ENCODE measurements at places on chromosomes 3 and 15.
A peak's percentile ranks its signal among the peaks of the same experiment; 100 is the strongest.

DNA sequence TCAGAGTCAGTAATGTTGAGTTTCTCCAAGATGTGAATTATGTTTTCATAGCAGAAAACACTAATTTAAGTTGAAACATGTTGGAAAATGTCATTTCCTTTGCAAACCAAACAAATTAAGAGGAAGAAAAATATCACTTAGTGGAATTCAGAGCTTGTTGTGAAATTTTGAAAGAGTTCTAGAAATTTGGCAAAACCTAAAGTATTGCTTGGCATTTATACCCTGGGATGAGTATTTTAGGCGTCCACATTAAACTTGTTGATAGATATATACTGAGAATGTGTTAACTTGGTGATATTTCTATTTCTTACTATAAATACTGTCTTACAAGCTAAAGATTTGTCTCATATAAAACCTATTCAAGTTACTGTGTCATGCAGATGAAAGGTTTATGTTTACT, 335.2 kb downstream of the NSUN3 start:
- DNase-seq: no peak

DNA sequence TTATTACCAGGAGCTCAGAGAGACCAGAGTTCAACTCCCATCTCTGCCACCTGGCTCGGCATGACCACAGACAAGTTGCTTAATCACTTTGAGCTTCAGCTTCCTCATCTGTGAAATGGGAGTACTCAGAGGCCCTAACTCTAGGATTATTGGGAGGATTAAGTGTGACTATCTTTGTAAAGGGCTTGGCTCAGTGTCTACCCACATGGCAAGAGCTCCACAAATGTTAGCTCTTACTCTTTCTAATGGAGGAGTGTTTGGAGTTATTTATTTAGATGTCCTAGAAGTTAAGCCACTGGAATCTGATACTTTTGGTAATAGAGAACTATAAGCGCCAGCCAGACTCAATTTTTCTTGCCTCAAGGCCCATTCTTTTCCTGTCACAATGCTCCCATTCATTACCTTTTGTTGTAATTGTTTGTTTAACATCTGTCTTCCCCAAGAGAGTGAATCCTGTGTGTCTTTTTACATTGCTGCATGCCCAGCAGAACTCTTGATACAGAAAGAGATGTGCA, 12.3 kb upstream of the LMCD1 start:
- no peak for DNase-seq

- no peak for DNase-seq
Observed at GRCh38 chr15:58517682-58518525, 86.1 kb downstream of the LIPC start.

- DNase-seq: no peak
Observed at GRCh38 chr3:124631727-124632126, 98.5 kb upstream of the UMPS start.

DNA sequence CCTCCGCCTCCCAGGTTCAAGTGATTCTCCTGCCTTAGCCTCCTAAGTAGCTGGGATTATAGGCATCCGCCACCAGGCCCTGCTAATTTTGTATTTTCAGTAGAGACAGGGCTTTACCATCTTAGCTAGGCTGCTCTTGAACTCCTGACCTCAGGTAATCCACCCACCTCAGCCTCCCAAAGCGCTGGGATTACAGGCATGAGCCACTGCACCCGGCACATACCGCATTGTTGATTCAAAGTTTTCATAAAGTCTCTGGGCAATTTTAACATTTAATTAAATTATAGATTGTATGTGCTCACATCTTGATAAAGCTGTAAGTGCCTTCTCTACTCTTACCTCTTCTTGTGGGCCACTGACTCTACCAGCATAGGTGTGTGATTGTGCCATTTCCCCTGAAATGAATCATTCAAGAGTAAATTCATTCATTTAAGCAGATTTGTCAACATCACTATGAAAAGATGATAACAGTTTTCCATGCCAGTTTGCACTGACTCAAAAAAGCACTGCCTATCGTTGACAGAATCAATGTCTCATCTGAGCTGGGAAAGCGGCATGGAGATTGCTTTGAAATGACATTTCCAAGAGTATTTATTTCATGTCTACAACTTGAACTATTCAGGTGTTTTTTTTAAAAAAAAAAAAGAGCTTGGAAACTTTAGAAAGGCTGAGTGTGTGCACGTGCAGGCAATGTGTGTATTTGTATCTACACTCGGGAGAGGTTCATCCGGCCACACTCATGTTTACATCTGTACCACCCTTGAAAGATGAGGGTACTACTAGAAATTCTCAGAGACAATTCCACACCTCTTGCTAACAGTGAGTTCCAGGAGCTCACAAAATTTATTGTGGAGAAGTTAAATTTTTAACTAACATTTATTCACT, 3.5 kb downstream of the BCL2A1 start:
- no peak for DNase-seq

- no peak for DNase-seq
Observed at GRCh38 chr3:9703240-9703639, 393 bp upstream of the CPNE9 start.

- no peak for DNase-seq
Observed at GRCh38 chr15:65954289-65954741, 85.0 kb downstream of the RAB11A start.

GRCh38 chr15:47412136-47412535, 305.2 kb upstream of the SEMA6D start:
- no peak for DNase-seq

DNA sequence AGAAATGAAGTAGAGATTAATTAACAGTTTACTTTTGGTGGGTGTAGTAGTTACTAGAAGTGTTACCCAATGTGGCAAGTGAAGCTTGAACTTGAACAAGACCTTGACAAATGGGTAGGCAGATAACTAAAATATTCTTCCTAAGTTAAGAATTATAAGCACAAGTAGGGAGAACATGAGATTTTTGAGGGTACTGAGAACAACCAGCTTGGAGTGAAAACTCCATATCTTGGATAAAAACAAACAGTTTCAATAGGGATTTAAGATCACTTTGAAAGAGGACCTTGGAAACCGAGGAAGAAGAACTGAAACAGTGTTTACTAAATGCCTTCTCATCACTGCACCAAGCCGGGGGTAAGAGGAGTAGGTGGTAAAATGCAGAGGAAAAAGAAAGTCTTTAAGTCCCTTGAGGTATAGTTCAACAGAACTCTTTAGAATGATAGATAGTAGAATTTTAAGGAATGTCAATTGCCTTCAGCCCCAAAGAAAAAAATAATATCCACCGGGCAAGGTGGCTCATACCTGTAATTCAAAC, 496.7 kb downstream of the NAALADL2 start:
- no peak for DNase-seq

GRCh38 chr3:67335813-67336212, 318.6 kb downstream of the SUCLG2 start:
- no peak for DNase-seq

- no peak for DNase-seq
Observed at GRCh38 chr15:98753726-98754656, 105.7 kb downstream of the IGF1R start.

- DNase-seq: no peak
Observed at GRCh38 chr3:120393761-120394160, 44.6 kb upstream of the LRRC58 start.

- DNase-seq: no peak
Observed at GRCh38 chr3:129596194-129597086, 10.0 kb downstream of the PLXND1 start.

- DNase-seq: peak; percentile 29
Observed at GRCh38 chr15:25439369-25439836, 579 bp upstream of the UBE3A start.

DNA sequence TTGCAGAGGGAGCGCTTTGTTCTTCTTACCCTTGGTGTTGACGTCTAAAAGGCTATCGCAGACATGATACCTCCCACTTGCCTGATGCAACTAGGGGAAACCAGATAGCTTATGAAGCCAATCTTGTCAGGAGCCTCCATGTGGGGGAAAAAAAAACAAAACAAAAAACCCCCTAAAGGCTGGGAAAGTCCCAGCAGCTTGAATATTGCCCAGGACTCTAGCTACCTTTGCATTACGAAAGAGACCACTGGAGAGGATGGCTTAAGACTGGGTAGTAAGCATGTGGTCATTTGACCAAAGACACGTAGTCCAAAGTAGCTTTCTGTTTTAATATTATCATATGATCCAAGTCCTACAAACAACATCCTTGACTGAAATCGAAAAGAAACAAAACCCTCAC, 120.7 kb upstream of the WNT5A start:
- DNase-seq: no peak

GRCh38 chr15:97521381-97522285, 438.9 kb upstream of the ARRDC4 start:
- DNase-seq: no peak

Data from LoVo (cell line).